ENCODE measurements at places on chromosomes 2 and 18.
A peak's percentile ranks its signal among the peaks of the same experiment; 100 is the strongest.

GRCh38 chr18:67875944-67876343 is 359.4 kb upstream of the DSEL start:
- DNase-seq = no peak

DNA sequence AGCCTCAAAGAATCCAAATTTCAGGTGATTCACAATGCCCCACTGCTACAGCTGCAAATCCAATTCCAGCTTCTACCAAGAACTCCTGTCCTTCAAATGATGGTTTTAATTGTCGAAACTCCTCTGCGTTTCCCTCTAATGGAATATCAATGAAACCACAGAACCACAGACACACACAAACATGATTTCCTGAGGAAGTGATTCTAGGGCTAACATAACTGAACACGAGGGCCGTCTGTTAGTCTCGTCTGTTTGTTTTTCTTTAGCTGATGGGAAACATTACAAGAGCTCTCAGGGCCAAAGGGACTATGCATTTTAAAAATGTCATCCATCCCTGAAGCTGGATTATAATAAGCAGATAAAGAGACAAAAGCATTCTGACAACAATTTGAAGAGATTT is 59.4 kb downstream of the RNF152 start:
- DNase-seq = no peak

- no peak for DNase-seq
These were observed 5.2 kb upstream of the EN1 start for GRCh38 chr2:118852605-118853128.

DNA sequence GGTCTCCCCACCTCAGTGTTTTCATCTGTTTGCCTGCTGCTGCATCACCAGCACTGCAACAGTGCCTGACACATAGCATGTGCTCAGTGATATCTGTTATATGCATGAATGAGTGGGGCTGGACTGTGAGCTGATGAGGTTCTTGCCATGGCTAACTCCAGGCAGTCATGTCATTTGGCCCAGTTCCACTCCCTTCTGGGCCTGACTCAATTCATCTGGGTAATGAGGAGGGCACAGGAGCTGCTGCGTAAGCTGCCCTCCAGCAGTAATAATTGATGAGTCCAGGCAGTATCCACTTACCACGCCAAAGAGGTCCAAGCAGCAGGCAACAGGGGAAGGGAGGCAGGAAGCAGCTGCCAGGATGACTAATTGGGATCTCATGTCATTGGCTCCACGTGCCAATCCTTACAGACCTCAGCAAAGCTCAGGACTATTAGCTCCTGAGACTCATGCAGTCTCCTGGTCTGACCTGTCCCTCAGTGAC is 34.1 kb upstream of the MAT2A start:
- no peak for DNase-seq

GRCh38 chr18:666177-666576 is 8.7 kb downstream of the TYMS start:
- no peak for DNase-seq

- no peak for DNase-seq
These were observed 13.8 kb upstream of the ZFP36L2 start for GRCh38 chr2:43239981-43240765.

GRCh38 chr2:197571627-197572271 is 55.9 kb downstream of the MOB4 start:
- no peak for DNase-seq

DNA sequence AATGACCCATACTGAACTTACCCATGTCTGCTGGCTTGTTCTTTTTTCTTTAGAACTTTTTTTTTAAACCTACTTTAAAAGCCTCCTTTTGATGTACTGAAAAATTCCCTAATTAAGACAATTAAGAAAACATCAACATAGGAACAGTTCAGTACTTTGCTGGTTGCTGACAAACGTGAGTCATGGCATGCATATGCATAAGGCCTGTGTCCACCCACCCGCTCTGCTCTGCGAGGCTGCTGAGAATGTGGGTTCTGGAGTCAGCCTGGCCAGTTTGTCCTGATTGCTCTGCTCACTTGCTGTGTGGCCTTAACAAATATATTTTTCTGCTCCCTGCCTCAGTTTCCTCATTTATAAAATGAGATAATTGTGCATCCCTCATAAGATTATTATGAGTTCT is 27.3 kb downstream of the LAMA3 start:
- no peak for DNase-seq

- DNase-seq = peak; percentile 41
These were observed 433 bp downstream of the ZFP36L2 start for GRCh38 chr2:43225788-43226557.

- DNase-seq = no peak
These were observed 50.6 kb downstream of the ALPK2 start for GRCh38 chr18:58578321-58578720.

DNA sequence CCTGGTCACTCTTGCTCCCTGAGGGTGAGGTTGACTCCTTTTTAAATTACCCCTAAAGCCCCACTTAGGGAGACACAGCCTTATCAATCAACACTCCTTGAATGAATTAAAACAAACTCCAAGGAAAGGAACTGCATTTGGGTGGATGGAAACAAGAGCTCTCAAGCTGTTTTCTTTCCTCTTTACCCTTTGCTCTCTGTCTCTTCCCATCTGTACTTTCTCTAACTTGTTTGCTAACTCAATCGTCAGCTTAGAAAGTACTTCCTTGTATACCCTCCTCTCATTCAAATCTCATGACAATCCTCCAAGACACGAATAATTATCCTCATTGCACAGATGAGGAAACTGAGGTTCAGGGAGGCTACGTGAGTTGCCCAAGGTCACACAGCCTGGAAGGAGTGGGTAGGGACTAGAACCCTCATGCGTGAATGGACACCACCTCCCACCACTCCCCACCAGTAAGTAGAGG is 32.7 kb downstream of the ZFP36L2 start:
- DNase-seq = no peak

DNA sequence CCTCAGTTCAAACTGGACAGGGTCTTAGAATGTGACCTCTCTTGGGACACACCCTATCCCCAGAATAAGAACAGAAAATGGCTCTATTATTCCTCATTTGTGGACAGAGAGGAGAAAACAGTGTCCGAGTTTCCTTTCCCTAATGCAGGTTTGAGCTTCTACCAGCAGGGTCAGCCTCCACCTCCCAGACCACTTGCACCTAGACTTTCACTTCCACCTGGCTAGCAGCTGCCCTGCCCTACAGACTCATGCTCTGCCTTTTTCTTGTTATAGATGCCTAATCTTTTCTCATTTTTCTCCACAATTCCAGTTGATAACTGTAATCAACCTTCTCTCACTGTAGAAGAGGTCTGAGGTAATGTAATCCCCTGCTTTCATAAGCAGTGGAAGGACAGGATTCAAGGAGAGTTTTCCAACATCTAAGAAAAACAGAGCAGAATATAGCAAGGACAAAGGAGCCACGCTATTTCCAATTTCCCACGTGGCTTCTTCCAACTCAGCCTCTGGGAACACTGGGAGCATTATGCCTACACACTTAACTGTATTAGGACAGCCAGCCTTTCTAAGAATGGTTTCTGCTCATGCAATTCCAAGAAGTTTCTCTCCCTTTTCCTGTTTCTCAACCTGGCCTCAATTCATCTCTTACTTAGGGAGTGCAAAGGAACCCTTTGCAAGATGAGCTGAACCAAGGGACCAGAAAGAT is 239.8 kb downstream of the BCL11A start:
- no peak for DNase-seq

- no peak for DNase-seq
These were observed 164.0 kb downstream of the GRB14 start for GRCh38 chr2:164457271-164457670.

DNA sequence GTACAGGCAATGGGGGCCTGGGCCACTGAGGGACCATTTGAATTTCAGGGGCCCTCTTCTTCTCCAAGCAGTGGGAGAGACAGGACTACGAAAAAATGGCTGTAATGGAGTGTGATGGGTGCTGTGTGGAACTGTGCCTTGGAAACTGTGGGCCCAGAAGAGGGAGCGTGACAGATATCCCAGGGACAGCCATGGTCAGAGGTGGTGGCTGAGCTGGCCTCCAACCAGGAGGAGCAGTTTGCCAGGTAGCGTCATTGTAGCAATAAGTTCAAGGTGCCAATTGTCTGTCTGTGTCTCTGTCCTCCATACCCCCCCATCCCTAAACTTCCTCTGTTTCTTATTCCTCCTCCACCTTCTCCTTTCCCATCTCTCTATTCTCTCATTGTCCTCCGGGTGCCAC is 15.3 kb downstream of the THNSL2 start:
- no peak for DNase-seq

DNA sequence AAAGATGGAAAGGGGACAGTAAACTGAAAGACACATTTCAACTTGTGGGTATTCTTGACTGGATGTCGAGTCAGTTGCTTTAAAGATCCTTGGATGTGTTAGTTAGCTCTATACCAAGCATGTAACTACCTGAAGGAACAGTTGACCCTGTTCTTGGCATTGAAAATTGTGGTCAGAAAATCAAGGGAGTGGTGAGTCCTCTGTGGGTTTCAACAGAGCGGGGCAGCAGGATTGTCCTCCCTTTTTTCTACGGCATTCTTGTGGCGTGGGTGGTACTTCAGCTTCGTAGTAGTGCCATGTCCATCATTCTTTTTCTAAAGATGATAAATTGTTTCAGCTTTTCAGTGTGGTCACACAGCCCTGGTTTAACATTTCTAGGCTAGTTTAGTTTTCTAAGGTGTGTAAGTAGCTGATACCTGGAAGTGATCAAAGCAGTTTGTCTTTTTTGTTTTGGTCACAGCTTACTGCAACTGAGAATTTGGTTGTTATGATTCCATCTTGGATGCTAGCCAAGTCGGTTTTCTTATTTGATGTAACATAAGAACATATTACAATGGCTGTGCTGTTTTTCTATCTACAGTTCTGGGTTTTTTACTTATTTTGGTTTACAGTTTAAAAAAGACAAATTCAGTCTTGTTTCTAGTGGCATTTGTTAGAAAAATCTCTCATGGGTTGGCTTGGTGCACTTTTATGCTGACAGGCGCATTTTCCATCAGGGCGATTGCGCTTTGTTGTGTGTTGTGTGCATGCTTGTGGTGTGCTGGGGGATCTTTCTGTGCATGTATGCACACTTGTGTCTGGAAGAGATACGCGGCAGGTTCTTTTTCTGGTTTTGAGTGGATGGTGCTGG is 84.7 kb downstream of the ZNF407 start:
- no peak for DNase-seq

DNA sequence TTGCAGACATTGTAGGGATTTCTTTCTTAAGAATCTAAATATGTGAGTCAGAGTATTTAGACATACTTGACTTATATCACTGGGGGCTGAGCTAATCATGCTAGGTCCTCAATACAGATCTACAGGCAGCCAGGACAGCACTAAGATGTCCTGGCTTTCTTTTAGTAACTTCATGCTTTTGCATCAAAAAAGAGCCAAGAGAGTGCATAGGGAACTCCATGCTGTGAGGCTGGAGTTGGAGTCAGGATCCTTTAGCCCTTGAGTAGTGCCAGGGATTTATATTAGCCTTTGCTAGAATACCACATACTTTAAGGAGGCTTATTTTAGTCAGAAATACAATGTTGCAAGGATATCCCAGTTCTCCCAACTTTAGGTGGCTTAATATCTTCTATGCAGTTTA is 289.7 kb downstream of the CCDC85A start:
- DNase-seq = no peak

DNA sequence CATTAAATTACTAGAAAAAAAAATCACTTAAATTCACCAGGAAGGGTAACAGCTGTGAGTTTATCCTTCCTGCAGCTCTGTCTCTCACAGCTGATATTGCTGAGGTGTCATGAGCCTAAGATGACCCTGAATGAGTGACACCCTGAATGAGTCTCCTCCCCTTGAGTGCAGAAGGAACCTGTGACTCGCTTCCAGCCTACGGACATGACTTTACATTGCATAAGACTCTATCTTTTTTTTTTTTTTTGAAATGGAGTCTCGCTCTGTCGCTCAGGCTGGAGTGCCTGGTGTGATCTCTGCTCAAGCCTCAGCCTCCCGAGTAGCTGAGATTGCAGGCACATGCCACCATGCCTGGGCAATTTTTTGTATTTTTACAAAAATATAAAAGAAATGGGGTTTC is 14.1 kb downstream of the MRO start:
- DNase-seq = no peak

DNA sequence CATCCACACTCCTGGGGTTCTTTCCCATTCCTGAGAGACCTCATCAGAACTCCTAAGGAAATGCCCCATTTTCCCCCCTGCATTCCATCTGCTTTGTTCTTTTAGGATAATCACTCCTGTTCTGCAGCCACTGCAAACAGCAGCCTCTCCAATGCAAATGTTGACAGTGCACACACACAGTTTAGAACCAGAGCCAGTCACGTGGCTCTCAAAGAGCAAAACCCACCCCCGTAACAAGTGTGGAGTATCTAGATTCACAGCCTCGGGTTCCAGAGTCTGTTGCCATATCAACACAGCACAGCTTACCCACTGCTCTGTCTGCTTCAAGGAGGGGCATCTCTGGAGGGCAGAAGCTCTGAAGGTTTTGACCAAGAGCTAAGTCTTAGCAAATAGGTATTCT is 180.0 kb downstream of the NAPG start:
- DNase-seq = no peak

DNA sequence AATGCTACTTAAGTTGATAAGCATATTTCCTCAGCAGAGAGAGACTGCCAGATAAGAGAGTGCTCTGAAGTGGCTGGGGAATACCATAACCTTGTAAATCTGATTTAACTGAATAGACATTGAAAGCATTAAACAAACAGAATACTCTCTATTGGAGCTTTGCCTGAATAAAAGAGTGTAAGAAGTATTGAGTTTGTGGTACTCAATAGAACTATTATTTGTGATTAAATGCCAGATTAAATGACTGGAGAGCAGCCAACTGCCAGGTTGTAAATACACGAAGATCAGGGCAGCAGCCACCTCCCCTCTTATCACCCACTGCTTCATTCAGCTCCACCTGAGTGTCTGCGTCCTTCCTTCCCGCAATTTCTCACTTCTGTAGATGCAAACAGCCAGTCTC is 373.6 kb downstream of the DCDC2C start:
- no peak for DNase-seq

GRCh38 chr2:218229239-218229638 is 12.2 kb downstream of the ARPC2 start:
- no peak for DNase-seq

DNA sequence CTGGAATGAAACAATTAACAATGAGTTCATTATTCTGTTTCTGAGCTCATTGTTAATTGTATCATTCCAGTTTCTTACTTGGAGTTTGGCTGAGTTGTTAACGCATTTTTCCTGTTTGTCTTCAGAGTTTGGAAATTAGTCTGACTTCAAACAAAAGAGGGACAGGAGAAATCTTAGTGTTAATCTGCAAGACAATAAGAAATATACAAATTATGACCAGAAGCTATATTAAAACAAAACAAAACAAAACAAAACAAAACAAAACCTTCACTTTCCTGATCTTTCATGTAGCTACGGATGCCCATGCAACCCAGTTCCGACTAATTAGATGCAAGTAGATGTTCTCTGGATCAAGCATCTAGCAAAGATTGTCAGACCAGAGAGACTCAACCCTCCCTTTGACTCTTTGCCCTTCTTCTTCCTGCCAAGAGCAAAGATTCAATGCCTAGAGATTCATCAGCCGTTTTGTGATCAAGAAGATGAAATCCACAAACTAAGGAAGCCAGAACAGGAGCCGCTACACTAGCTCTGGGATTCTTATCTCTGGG is 686.2 kb upstream of the FSHR start:
- DNase-seq = no peak

- DNase-seq = no peak
These were observed 63.7 kb downstream of the SLC8A1 start for GRCh38 chr2:40388161-40388560.

GRCh38 chr2:209533391-209533790 is 109.5 kb downstream of the MAP2 start:
- DNase-seq = no peak

All from stimulated activated CD4-positive, alpha-beta T cell treated with anti-CD3 and anti-CD28 coated beads, TNF-alpha, amount 100 ng/mL, for 1 hour (primary cell).